ENCODE measurements at places on chromosomes 2 and 18. TPM values are rescaled to one million over a fixed set of nuclear protein-coding genes. Genes with fewer than 3 reads are reported as not detected.

The CNGA3 gene
- not detected for total RNA-seq

The SPC25 gene
- total RNA-seq, result 1.1 TPM

The EGR4 gene
- total RNA-seq, result not detected

The CD302 gene
- 115 TPM for total RNA-seq

The SLC38A11 gene
- 2.0 TPM for total RNA-seq

The ZNF892 gene
- 22.9 TPM for total RNA-seq

The PAIP2B gene
- total RNA-seq, result 4.7 TPM

The PIK3C3 gene
- 72.1 TPM for total RNA-seq

The MEMO1 gene
- total RNA-seq, result 27.2 TPM

The CDK15 gene
- 1.5 TPM for total RNA-seq

The YES1 gene
- total RNA-seq, result 50.4 TPM

The EPHA4 gene
- total RNA-seq, result 53.3 TPM

The AP1S3 gene
- total RNA-seq, result 3.0 TPM

The C1QL2 gene
- total RNA-seq, result not detected

The RTP5 gene
- total RNA-seq, result 0.63 TPM

The HOXD8 gene
- 3.9 TPM for total RNA-seq

The WDR54 gene
- total RNA-seq, result 6.2 TPM

The NR4A2 gene
- 4.4 TPM for total RNA-seq

The DHRS9 gene
- 0.95 TPM for total RNA-seq

Measured in thoracic aorta (tissue), 2 donors.